ENCODE measurements at places on chromosomes 12 and 14.

GRCh38 chr12:104598342-104599271 is 141.9 kb downstream of the CHST11 start:
- DNase-seq, result no peak

- no peak for DNase-seq
Measured at GRCh38 chr12:102504280-102504679, 23.9 kb upstream of the IGF1 start.

DNA sequence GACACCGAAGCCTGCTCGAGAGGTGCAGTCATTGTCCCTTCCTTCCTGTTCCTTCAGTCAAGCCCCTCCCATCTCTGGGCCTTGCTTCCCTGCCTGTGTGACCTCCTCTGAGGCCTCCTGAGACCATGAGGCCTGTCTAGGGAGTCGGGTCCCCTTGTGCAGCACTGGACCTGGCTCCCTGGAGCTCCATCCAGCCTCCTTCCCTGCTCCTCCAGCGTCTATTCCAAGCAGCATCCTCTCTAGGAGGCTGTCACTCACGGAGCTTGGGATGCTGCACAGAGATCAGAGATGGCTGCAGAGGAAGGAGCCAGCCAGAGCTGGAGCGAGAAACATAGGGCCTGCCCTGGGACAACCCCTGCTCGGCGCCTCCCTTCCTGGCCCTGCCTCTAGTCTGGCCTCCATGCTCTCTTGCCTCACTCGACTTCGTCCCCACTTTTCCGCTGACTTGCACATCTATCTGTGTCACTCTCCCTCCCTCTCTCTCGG is 142.7 kb downstream of the BCL11B start:
- no peak for DNase-seq

DNA sequence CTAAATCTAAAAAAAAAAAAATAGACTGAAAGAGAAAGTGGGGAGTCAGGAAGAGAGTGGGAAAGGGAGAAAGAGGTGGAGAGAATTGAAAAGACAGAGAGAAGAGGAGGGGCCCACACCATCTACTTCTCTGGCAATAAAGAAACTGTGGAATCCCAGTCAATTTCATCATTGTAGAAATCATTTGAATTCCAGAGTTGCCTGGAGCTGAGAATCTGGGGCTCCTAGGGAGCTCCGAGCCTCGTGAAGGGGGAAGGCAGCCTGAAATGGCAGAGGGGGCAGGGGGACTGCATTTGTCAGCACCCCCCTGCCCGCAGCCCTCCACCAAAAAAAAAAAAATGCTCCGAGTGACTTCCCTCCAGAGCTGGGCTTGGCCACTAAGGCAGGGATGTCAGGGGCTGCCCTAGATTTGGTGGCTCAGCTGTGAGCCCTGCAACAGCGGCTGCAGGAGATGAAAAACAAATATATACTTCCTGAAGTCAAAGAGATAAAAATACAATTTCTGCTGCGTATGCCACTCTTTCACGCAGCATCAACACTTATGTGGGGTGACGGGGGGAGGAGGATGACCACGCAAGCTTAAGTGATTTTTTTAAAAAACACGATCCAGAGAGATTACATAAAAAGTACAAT is 80.5 kb downstream of the BCL11B start:
- DNase-seq, result no peak

GRCh38 chr14:104297721-104298401 is 159.5 kb downstream of the KIF26A start:
- DNase-seq, result no peak

DNA sequence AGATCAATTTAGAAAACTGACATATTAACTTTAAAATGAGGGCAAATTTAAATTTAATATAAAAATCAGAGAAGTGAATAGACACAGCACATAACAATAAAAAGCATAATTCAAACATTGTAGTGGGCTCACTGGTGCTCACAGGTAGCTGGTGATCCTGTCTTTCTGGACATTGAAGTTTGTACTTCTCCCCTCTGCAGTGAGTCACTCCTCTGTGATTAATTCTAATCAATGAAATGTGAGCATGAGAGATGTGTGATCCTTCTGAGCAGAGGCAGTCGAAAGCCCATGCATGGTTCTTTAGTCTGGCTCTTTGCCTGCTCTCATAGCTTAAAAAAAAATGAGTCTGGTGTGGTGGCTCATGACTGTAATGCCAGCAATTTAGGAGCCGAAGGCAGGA is 59.0 kb upstream of the RERGL start:
- no peak for DNase-seq

DNA sequence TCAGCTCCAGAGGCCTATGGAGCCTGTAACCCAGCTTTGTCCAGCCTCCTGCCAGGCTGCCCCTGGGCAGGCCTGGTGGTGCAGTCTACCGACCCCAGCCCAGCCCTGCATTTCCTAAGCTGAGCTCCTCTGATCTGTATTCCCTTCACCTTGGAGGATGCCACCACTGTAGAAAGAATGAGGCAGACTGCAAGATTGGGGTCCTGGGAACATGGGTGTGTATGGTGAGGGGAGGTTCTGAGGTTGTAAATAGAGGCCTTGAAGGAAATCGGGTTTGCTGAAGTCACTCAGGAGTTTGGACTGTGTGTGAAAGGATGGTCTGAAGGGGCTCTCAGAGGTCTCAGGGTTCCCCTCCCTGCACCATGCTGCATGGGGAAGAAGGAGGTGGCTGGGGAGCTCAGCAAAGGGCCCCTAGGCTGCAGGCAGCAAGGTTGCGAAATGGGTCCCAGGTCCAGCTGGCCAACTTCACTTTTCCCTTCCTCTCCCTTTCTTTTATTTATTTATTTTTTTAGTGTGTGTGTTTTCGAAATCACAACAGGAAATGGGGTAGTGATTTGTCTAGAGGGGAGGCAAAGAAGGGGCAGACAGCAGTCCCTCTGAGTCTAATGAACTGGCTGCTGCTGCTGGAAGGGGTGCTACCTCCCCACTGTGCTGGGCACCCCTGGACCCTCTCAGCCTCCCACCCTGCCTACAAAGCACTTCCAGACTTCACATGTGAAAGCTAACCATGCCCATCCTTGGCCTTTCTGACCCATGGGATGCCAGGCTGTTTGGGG is 1.2 kb upstream of the LRP1-AS start:
- no peak for DNase-seq

DNA sequence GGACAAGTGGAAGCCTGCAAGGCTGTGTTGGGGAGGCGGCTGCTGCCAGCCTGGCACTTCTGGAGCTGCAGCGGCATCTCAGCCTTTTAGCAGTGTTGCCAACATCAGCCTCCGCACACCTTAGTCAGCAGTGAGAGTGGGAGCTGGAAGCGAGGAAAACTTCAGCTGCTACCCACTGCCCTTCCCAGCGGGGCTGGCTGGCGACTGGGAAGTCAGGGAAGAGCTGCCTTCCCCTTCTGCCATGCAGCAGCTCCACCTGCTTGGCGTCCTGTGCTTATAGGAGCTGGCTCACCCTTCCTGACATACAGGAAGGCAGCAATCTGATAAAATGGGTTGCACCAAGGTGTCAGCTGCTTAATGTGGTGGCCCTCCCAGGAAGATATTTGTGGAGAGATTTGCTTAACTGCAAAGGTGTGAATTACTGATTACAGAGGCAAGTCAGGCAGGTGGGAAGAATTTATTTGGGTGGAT is 15.4 kb upstream of the PLEKHG3 start:
- no peak for DNase-seq

GRCh38 chr12:42855362-42855950 is 265.9 kb upstream of the PRICKLE1 start:
- DNase-seq, result no peak

- DNase-seq, result no peak
Measured at GRCh38 chr12:17511369-17511768, 578.6 kb downstream of the RERGL start.

DNA sequence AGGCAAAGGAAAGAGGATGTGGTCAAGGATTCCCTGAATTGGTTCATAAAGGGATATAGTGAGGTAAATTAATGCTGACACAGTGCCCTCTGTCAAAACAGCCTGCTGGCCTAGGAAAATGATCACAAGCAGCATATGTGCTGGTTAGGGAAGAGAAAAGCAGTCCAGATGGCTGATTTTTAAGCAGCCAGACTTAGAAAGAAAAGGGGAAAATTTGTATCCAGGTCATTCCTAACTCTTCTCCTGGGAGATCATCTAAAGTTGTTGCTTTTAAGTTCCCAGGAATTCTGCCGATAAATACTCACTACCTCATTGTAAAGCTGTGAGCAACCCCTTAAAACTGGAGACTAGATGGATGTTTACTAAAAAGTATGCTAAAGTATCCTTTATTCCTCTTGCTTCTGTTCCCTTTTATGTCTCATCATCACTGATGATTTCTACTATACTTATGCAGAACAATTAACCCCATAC is 46.4 kb upstream of the CNOT2 start:
- no peak for DNase-seq

- no peak for DNase-seq
Measured at GRCh38 chr14:88369496-88369895, 16.0 kb upstream of the SPATA7 start.

- no peak for DNase-seq
Measured at GRCh38 chr14:20427231-20428009, 8.5 kb downstream of the KLHL33 start.

- no peak for DNase-seq
Measured at GRCh38 chr14:59275668-59276067, 87.2 kb downstream of the DAAM1 start.

DNA sequence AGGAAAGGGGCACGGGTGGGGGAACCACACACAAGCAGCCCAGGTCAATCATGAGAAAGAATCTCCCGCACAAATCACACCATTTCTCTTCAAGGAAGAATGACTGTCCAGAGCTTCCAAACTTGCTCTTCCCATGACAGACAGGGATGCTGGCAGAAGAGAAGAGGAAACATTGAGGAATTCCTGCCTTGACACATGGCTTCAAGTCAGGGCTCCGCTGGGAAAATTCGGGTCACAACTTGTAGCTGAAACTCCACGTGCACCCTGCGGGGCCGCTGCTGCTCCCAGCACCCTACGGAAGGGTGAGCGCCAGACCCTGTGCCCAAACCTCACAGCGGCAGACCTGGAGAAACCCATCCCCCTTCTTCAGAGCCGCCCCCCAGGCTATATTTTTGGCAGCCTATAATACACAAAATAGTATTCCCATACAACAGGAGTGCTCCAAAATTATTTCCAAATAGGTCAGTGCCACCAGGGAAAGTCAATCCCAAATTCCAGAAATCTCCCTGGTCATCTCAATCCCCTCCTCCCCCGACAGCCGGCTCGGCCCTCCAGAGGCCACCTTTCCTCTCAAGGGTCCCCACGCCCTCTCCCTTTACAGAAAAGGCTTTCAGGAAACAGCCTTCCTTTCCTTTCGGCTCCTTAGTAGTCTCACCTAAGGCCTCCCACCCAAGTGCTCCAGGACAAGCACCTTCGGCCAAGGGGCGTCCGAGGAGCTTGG is 1.3 kb downstream of the TMEM132D start:
- DNase-seq, result no peak

- DNase-seq, result no peak
Measured at GRCh38 chr12:101876322-101876860, 989 bp upstream of the DRAM1 start.

- no peak for DNase-seq
Measured at GRCh38 chr14:77103951-77104350, 5.9 kb downstream of the CIPC start.

GRCh38 chr12:3308063-3308462 is 182.9 kb upstream of the PRMT8 start:
- DNase-seq, result no peak

GRCh38 chr12:40185303-40185693 is 39.5 kb upstream of the LRRK2 start:
- DNase-seq, result no peak

DNA sequence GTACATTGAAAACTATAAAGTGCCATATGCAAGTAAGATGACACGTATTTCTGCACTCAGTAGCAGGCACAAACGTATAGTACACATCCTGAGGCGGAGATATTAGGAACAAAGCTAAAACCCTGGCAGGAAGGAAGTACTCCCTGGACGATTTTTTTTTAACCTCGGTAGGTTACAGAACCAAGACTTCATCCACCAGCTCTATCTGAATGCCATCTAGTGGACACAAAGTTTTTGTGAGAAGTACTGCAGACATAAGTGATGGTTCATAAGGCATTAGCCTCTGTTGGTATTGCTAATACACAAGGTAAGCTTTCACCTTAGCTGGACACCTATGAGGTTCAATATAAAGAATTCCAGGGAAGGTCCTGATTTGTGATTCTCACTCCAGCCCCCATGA is 83.0 kb upstream of the CCDC196 start:
- no peak for DNase-seq

GRCh38 chr12:105554223-105554678 is 223.8 kb downstream of the C12orf75 start:
- no peak for DNase-seq

DNA sequence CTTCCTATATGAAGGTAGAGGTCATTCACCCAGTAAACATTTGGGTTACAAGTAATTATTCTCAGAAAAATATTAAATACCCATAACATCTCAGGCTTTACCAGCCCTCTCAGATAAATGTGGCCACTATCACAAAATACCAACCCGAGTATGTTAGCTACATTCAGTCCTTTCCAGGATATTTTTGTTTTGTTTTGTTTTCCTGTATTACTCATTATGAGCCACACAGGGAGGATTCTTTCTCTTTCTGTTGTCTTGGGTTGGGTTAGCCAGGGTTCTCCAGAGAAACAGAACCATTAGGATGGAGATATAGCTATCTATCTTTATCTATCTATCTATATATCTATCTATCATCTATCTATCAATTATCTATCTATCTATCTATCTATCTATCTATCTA is 947.6 kb upstream of the MDGA2 start:
- DNase-seq, result no peak

GRCh38 chr12:7210642-7211151 is 21.2 kb downstream of the PEX5 start:
- DNase-seq, result no peak

DNA sequence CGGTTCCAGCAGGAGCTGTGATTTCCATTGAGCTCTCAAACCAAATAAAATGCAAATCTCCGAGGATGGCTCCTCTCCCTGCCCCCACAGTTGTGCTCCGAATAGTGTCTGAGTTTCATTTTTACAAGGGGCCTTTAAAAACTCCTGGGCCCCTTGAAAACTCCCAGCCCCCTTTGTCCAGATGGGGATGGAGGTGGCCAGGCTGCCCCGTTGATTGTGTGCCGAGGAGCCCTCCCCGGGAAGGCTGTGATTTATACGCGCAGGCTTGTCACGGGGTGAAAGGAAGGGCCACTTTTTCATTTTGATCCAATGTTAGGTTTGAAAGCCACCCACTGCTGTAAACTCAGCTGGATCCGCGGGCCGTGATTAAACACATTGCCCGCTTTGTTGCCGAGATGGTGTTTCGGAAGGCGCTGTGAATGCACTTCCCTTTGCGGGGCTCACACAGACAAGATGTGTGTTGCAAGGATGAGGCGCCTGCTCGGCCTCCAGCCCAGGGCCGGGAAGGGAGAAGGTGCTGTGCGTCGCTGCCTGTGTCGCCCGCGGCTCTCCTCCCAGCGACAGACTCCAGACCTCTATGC is 98.8 kb downstream of the TMEM132C start:
- no peak for DNase-seq

DNA sequence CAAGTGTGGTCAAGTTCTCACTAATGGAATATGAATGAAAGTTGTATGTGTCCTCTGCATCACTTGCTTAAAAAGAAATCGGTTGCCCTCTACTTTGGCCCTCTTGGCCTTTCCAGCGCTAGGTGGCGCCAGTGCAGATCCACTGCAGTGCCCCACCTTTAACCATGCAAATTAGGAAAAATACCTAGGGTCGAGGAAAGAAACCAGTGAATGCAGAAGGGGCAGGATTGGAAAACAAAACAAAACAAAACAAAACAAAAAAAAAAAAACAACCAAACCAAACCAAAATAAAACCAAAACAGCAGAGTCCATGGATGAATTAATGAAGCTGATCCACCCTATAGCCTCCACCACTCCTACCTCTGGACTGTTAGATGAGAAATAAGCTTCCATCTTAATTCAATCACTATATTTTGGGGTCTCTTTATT is 12.9 kb upstream of the NEMF start:
- peak; percentile 44 for DNase-seq

Measured in stimulated activated CD8-positive, alpha-beta memory T cell treated with anti-CD3 and anti-CD28 coated beads, Interleukin-15, amount 100 ng/mL, for 4 hours (primary cell).